Forelimb muscle (tissue), 1 donor: ENCODE measurements at places on chromosomes 11 and 22.

DNA sequence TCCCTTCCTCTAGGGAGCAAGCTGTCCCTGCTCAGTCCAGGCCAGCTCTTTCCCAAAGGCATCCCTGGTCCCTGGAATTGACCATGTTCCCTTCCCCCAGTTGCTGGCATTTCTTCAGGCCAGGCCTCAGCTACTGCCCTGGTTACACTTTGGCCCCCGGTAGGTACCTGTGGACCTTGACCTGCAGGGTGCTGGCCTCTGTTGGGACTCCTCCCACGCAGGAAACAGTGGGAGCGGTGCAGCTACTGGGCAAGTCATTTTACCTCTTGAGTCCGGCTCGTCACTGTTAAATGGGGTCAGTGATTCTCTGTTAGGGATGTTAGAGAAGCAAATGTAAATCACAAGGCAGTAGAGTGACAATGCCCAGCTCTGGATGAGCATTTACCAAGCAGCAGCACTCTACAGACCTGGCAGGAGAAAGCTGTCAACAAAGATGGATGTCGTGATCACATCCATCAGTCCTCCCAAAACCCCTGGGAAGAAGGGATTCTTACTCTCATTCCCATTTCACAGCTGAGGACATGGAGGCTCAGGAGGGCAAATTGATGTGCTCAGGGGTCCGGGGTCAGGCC, 16.9 kb downstream of the MYO7A start:
- DNase-seq, result no peak

- DNase-seq, result no peak
These were observed 11.1 kb upstream of the LDLRAD3 start for GRCh38 chr11:35932681-35933319.

- DNase-seq, result no peak
These were observed 108.8 kb upstream of the CD44 start for GRCh38 chr11:35029979-35030682.

GRCh38 chr11:84965484-84965883, 661.7 kb downstream of the DLG2 start:
- no peak for DNase-seq

DNA sequence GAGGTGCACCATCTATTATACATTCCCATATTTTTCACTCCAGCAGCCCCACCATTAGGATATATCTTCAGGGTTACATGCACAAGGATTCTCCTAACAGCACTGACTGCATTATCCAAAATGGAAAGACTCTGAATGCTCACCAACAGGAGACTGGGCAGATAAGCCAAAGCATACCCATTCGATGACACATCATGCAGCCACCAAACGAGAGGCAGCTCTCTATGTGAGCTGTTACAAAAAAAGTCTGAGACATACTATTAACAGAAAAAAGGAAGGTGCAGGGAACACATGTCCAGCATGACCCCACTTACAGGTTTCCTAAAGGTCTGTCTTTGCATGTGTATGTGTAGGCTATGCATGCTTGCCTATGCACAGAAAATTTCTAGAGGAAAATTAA, 12.4 kb upstream of the SERPIND1 start:
- DNase-seq, result no peak

GRCh38 chr11:75541193-75542087, 15.7 kb upstream of the GDPD5 start:
- no peak for DNase-seq

DNA sequence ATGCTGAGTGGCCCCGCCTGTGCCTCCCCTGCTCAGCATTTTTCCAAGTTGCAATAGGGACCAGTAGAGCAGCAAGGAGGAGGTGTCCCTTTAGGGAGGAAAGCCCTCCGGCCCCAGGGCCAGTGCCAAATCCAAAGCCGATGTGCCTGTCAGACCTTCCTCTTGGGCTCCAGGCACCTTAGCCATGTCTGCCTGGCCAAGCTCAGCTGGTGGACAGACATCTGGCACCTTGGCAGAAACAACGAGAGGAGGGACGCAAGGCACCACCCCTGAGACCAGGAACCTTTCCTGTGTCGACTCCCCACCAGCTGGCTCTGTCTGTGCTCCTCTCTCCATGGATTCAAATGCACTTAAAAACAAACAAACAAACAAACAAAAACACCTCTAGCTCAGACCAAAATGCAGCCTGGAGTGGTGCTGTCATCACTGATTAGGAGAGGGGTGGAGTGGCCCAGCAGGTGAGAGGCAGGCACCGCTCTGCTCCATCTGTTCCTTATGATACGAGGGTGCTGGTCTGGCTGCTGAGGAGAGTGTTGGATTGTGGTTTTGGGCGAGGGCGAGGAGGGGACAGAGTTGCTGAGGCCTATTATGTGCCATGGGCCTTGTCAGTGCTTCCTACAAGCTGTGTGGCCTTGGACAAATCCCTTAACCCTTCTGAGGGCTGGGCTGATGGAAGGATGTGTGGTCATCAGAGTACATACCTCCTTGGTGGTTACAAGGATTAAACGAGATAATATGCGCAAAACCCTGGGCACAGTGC, 46.2 kb downstream of the TP53I11 start:
- no peak for DNase-seq

GRCh38 chr11:111814106-111814505, 47.9 kb upstream of the PPP2R1B start:
- no peak for DNase-seq

DNA sequence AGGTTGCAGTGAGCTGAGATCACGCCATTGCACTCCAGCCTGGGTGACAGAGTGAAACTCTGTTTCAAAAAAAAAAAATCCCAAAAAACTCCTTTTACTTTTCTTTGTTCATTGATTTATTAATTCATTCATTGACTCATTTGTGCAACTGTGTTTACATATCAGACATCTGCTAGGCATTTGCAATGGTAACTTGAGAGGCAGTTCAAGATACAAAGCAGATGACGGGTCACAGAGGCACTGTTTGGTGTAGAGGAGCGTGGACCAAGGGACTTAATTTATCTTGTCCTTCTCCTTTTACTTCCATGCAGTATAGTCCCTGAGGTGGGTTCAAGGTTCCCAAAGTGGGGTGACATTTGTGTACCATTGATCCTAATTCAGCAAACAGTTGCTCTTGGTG, 71.4 kb downstream of the KIAA1671 start:
- no peak for DNase-seq
